ENCODE measurements at places on chromosomes 6 and 20.
A peak's percentile ranks its signal among the peaks of the same experiment; 100 is the strongest.

- DNase-seq, result no peak
These were observed 22.3 kb upstream of the PXDC1 start for GRCh38 chr6:3773678-3774298.

GRCh38 chr6:41428996-41429421 is 93.6 kb downstream of the NCR2 start:
- no peak for DNase-seq

- DNase-seq, result no peak
These were observed 74.5 kb downstream of the LINC00237 start for GRCh38 chr20:21031666-21032065.

GRCh38 chr20:1308067-1308701 is 20.8 kb downstream of the SDCBP2 start:
- DNase-seq, result no peak

- DNase-seq, result no peak
These were observed 9.0 kb downstream of the IGF2R start for GRCh38 chr6:159977904-159978268.

DNA sequence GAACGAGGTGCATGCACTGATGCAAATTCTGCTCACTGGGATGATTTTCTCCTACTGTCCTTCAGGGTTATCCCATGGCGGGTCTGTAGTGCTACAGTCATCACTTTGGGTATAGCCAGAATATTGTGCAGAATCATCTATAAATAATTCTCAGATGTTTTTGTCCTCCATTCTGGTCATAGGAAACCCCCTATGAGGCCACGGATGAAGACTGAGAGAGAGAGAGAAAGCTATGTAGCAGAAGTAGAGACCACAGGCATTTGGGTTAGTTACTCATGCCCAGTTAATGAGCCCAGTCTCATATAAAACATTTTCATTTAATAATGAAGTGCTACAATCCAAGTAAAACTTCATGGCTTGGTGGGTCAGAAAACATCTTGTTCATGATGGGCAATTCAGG is 145.1 kb upstream of the PLN start:
- no peak for DNase-seq

- no peak for DNase-seq
These were observed 16.2 kb upstream of the TMEM181 start for GRCh38 chr6:158543606-158544185.

DNA sequence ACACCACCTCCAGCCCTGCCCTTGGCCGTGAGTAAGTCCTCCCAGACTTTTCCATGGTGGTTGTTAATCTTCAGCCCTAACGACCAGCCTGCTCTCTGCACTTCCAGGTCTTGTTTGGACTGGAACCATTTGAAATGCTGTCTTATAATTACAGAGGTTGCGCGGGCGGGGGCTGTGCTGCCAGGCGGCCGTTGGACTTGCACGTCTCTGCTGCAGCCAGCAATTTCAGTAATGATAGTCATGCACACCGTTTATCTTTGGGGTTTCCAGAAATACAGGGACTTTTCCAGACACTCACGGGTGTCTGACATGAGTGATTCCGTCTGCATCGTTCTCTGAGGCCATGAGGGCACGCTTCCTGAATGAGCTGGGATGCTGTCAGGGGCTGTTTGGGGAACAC is 118.2 kb downstream of the BMP7 start:
- DNase-seq, result no peak

DNA sequence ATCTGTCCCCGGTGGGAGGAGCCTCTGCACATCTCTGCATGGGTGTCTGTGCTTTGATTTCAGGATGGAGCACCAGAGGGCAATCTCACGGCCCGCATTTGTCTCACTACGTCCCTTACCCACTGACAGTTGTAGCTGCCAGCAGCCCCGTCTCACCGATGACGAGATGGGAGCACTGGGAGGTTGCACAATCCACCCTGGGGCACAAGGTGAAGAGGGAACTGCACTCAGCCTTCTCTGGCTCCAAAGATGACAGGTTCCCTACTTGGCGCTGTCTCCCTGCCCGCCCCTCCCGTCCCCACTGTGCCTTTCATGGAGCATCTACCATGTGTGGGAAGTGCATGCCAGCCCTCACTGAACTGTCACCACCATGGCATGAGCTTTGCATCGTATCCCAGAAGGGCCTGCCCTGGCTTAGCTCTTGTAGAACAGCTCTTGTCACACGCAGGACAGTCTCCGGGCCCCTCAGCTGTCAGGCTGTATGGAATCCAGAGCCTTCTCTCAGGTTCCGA is 99.9 kb upstream of the PMEPA1 start:
- no peak for DNase-seq

- no peak for DNase-seq
These were observed 132.5 kb upstream of the NEDD9 start for GRCh38 chr6:11364971-11365397.

DNA sequence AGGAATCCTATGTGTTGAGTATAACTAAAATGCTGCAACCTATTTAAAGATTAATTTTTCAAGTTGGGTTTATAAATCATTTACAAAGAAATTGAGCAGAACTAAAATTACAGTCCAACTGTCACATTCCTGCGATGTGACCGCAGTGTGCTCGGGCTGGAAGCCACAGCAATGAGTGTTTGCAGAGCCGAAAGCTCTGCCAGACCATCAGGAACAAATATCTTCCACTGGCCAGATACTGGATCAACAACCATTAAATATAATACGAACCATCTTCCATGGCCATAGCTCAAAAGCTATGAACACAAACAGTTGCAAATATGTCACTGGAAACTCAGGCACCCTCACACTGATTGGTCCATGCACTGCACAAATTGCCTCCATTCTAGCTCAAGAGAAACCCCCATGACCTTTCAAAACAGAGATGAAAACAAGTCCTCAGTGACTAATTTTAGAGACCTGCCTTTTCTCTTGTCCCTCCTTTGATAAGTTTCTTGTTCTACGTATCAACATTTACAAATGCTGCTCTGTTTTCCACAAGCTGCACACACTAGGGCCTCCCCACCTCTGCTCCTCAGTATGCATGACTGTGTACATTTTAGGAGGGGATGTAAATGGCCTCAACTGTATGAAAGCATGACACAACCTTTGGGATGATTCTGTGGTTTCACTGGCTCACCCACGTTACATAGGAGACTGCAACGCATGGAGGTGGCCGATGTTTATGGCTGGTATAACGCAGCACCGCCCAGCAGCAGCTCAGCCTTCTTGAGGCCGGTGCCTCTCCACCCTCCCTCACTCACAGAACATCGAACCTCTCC is 171.7 kb downstream of the WDR27 start:
- DNase-seq, result peak; percentile 32

GRCh38 chr6:107383705-107384104 is 75.7 kb downstream of the PDSS2 start:
- no peak for DNase-seq

DNA sequence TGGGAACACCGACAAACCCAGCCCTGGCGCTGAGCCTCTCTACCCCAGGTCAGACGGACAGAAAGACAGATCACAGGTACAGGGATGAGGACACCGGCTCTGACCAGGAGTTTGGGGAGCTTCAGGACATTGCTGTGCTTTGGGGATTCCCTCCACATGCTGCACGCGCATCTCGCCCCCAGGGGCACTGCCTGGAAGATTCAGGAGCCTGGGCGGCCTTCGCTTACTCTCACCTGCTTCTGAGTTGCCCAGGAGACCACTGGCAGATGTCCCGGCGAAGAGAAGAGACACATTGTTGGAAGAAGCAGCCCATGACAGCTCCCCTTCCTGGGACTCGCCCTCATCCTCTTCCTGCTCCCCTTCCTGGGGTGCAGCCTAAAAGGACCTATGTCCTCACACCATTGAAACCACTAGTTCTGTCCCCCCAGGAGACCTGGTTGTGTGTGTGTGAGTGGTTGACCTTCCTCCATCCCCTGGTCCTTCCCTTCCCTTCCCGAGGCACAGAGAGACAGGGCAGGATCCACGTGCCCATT is 15.3 kb downstream of the VEGFA start:
- no peak for DNase-seq

- no peak for DNase-seq
These were observed 180.0 kb upstream of the UST start for GRCh38 chr6:148566664-148567350.

GRCh38 chr6:152127432-152128165 is 320.1 kb downstream of the ESR1 start:
- no peak for DNase-seq

DNA sequence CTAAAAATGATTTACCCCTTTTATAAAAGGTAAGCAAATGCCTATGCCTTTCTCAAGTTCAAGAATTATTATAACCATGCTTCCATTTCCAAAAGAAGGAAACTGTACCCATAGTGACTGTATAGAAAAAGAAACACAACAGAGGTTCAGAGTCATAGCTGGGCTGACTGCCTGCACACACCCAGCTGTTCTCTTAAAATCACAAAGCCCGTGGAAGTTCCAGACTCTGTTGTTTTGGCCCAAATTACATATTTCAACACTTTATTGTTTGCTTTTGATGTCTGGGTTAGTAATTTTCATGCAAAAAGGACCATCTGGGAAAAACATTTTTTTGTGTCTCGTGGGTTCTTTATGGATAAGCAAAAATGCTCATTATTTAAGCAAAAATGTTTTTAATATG is 99.2 kb downstream of the LCA5 start:
- DNase-seq, result no peak

- DNase-seq, result no peak
These were observed 31.1 kb downstream of the TMEM242 start for GRCh38 chr6:157292202-157292601.

DNA sequence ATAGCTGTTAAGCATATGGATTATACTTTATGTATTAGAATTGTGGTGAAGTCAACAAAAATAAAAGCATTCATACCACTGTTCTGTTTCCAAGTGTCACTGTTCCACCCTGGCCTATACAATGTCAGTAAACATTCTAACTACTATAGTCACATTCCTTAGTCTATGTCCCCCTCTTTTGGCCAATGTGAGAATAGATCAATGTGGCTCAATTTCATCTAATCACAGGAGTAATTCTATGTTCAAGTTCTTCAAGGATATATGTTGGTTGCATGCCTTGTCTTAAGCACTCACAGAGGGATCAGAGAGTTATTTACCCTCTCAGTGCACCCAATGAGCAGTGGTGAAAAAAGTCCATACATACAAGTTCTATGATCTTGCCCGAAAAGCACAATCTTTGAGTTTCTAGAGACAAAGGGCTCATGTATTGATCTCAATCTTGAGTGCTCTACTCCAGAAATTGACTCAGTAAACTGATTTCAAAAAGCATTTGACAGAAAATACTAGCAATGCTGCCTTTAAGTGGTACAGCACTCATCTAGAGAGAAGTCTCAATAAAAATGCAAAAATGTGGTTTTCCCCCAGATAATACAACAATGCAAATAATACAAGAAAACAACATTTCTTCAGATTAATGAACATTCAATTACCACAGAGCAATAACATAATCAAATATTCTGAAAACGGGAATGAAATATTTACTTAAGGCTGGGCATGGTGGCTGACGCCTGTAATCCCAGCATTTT is 16.5 kb downstream of the SMLR1 start:
- DNase-seq, result peak; percentile 38

- DNase-seq, result no peak
These were observed 31.8 kb upstream of the DLGAP4 start for GRCh38 chr20:36274181-36274841.

DNA sequence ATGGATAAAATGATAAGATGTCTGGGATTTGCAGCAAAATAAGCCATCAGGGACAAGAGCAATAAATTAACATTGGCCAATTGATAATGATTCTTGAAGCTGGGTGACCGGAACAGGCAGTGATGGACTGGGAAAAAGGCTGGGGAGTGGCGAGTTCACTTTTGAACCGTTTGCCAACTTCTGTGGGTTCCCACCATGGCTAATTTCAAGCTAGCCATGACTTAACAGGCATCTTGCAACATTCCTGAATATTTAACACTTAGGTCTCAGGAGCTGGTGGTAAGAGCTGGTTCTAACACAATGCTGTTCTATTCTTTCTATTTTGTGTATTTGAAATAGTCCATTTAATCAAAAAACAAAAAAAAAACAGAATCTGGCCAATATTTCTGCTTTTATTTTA is 37.6 kb upstream of the CD83 start:
- no peak for DNase-seq

DNA sequence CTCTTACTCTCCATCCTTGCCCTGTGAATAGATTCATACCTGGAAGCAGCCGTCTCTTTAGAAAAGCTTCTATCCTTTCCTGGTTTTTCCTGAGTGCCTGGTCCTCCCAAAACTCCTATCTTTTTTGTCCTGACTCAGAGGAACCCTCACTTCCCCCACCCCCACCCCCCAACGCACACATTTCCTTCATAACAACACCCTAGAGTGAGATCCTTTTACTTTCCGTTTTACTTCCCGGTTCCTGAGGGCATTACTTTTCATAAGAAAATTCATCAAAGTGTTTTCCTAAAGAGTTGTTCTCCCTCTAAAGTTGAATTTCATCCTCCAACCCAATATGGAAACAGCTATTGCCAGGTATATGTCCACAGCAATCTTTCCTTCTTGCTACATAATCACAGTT is 327.0 kb downstream of the NRN1 start:
- DNase-seq, result no peak

DNA sequence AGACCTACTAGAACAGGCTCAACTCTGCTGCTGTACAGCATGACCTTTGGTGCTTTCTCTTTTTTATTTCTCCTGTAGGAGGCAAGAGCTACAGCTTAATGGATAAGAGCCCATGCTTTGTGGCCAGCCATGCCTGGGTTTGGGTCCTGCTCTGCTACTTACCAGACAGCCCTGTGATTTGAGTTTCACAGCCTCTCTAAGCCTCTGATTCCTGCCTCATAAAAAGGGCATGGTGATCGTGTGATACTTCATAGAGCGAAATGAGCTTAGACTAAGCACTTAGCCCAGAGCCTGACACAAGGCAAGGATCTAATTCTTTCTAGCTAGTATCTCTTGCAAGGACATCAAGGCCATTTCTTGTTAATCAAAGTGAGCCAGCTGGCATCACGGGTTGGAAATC is 19.3 kb upstream of the PDE7B start:
- DNase-seq, result no peak

DNA sequence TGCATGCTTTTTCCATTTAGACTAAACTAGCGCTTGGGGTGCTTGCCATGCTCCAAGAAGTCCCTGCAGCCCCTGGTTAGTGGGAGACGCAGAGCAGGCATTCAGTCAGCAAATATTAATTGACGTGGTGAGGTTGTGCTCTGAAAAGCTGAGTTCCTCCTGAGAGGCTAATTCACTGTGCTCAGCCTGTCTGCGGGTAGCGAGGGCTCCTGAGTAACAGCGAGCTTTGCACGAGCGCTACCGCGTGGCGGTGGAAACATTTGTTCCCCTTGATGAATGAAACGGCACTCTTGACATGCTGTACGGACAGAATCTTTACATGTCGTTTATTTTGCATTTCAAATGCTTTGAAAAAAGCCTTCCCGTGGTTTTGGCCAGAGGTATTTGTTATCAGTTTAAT is 170.6 kb upstream of the AGPAT4 start:
- no peak for DNase-seq

- DNase-seq, result no peak
These were observed 129.6 kb downstream of the EDN1 start for GRCh38 chr6:12419631-12420272.

GRCh38 chr20:7285918-7286556 is 518.6 kb downstream of the BMP2 start:
- DNase-seq, result peak; percentile 57

DNA sequence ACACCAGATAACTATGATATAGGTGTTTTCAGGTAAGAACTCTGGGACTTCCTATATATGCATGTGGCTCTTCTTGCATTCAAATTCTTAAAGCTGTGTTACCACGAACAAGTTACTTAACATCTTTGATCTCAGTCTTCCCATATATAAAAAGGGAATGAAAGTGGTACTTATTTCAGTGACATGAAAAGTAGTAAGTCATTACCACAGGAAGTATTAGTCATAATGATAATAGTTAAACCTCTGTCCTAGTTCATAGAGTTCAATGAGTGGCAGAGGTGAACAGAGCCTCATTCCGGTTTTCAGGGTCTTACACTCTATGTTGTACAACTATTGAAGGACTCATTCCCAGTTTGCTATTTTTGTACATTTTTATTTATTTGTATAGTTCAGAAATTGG is 237.0 kb downstream of the NKAIN2 start:
- no peak for DNase-seq
